ENCODE measurements at places on chromosomes 13 and 19.

DNA sequence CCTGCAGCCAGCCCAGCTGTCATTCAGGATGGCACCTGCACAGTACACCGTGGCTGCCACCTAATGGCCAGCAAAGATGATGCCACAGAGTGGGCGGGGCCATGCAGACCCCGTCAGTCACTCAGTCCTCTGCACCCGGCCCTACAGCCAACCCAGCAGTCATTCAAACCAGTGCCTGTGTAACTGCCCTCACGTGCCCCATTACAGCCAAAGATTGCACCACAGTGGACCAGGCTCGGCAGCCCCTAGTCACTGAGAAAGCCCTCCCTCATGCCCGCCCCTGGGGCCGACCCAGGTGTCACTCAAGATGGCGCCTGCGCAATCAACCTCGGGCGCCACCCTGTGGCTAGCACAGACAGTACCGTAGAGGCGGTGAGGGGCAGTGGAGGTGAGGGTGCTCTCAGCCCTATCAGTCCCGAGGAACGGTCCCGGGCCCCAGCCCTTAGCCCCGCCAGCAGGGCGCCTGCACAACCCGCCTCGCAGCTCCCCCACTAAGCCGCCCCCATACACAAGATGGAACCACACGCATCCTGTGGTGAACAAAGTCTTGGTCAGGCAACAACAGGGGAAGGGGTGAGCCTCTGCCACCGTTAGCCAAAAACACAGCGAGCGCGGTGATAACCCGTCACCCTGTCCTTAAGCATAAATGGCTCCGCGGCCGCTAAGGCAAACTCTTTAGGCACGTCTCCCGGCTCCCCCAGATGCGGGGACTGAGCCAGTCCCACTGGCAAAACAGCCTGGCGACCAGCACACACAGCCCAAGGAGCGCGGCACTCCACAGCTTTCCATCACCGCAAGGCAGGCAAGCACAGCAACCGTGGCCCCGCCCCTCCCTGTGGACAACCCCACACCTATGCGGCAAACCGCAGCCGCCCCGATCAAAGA lies 2.3 kb downstream of the PEG3 start:
- peak; percentile 38 for DNase-seq

- no peak for DNase-seq
Measured at GRCh38 chr13:112756511-112756966, 66.7 kb downstream of the ATP11A start.

DNA sequence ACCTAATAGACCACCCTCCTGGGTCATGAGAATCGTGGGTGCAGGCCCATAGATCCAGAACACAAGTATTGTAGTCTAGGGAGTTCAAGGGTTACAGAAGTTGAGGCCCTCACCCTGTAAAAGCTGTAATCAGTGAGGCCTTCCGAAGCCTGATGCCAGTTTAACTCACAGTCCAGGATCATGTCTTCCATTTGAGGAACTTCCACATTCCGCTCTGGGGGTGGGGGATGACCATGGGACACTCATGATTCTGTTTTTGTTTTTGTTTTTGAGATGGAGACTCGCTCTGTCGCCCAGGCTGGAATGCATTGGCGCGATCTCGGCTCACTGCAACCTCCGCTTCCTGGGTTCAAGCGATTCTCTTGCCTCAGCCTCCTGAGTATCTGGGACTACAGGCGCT lies 1.7 kb upstream of the RASIP1 start:
- no peak for DNase-seq

DNA sequence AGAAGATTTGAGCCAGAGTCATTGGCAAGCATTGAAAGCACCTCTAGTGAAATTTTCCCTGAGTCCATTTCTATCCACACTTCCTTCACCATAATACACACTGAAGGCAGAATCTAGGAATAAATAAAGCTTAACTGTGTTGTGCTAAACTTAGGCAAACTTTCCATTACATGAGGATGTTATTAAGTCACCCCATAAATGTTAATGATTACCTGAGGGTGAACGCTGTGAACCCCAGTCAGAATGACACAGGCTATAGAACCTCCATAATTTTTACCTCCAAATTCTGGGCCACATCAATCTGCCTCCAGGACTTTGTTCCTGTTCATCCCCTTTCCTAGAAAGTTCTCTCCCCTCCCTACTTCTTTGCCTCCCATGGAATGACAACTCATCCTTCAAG lies 71.0 kb downstream of the RAP2A start:
- no peak for DNase-seq

GRCh38 chr19:547836-548720 lies 4.2 kb downstream of the GZMM start:
- DNase-seq, result no peak

- no peak for DNase-seq
Measured at GRCh38 chr19:50377051-50377461, 799 bp downstream of the NR1H2 start.

GRCh38 chr13:27450921-27451471 lies 632 bp upstream of the MTIF3 start:
- peak; percentile 69 for DNase-seq

DNA sequence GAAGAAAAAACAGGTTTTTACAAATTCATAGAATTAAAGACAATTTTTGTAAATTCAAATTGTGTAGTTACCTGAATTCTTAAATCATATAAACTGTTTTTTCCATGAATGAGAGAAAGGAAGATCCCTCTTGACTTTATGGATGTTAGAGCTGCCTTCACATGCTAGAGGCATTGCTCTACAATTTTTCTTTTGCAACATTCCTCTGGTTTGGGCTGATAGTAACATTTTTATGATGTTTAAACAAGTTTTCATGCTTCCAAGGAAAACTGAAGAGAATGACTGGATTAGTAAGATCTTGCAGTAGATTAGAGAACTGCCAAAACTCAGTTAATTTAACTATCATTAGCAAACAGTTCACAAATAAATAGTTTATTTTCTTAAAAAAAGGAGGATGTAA lies 250.6 kb downstream of the GPC6 start:
- DNase-seq, result no peak

DNA sequence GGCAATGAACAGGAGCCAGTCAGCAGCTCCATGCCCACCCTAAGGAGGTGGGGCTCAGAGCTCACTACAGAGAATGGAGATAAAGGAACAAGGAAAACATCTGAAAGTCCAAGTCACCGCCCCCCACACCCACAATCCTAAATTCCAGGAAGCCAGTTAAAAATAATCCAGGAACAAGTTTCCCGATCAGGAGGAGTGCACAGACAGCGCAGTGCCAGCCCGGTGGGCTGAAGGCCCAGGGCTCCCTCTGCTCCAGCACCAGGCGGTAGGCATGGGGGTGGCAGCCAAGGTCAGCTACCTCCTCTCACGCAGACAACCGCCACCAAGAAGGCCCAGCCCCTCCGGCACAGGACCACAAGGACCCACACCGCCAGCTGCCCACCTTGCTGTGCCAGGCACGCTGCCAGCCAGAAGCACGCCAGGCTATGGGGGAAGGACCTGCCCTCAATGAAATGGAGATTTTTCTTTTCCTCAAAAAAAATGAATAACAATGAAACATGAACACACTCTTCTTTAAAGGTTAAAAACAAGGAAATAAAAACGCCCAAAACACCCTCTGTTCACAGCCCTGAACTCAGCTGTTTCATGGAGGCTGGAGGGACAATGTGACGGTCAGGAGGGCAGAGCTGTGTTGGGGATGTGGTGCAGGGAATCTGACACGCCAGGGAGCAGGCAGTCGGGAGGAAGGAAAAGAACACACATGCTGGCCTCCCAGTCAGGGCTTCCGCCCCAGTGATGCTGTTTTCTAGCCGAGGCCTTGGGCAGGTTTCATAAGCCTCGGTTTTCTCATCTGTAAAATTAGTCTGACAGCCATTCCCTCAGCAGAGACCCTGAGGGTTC lies 11.0 kb downstream of the STK24 start:
- no peak for DNase-seq

- DNase-seq, result no peak
Measured at GRCh38 chr13:31774186-31774750, 34.9 kb downstream of the RXFP2 start.

DNA sequence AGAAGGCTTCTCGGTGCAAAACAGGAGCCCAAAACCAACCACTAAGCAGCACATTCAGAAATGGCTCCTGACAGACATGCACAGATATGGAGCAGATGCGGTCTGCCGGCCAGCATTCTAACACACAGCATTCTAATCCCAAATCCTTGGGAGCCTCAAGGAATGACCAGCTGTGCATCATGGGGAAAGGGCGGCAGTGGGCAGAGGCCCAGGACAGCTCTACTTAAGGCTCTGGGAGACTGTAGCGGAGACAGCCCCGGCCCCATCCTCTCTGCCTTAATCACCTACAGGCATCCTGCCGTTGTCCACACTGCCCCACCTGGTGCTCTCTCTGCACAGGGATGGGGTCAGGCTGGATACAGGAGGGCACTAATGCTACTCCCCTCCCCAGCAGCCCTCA lies 1016.0 kb downstream of the UQCRFS1 start:
- DNase-seq, result no peak

DNA sequence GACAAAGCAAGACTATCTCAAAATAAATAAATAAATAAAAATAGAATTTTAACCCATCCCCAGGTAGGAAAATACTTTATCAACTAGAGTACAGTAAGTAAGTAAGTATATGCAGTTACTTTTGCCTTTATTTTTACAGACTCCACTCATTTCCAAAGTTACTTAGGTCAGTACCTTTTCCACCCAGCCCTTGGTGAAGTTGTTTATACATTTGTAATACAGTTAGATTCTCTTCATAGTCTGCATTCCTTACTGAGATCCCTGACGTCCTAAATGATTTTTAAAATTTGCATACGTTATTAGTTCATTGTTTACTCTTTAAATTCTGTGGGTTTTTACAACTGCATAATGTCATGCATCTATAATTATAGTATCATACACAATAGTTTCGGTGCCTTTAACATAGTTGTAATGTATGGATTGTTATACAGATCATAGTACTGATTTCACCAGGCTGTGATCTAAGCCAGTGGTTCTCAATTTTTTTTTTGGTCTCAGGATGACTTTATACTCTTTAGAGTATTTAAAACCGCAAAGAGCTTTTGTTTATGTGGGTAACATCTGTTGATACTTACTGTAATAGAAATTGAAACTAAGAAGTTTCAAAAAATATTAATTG lies 10.4 kb downstream of the SETDB2 start:
- no peak for DNase-seq

- DNase-seq, result no peak
Measured at GRCh38 chr19:41845001-41845050, at the start of gene DMRTC2. Gene DMRTC2 (plus strand): TSS chr19:41845042. CDS start chr19:41847429, 2,387 bp downstream.
